C1 segment of cervical spinal cord (tissue), 14 donors: ENCODE measurements at places on chromosomes 1 and 21.

GRCh38 chr1:147600119-147601111 is 59.1 kb downstream of the BCL9 start:
- DNase-seq, result no peak

- DNase-seq, result no peak
Observed at GRCh38 chr21:35332841-35333426, 283.8 kb upstream of the RUNX1 start.

DNA sequence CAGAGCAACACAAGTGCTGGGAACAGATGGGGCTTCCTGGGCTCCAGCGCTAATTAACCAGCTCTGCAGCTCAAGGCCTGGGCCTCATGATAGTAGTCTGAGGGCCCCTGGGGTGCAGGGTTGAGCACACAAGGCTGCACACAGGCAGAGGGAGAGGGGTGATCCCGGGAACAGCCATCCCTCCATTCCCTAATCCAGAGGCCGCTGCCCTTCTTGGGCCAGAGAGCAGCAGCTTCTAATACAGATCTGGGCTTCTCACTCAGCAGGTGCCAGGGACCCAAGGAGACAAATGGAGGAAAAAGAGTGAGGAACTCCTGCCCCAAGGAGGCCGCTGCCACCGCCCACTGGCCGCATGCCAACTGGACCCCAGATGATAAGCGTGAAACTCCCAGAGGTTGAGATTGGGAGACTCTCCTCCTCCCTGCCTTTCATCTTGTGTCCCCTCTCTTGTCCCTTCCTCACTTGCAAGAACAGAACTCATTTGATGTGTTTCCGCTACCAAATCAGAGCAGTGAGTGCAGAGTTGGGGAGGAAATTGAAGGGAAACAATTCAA is 58.0 kb upstream of the IFNAR2 start:
- DNase-seq, result no peak

GRCh38 chr21:37251294-37251634 is 15.9 kb downstream of the VPS26C start:
- no peak for DNase-seq

GRCh38 chr1:208069317-208069716 is 158.4 kb upstream of the CD34 start:
- no peak for DNase-seq

GRCh38 chr1:183870351-183871077 is 65.6 kb downstream of the RGL1 start:
- DNase-seq, result peak; percentile 14

GRCh38 chr1:150972417-150972940 is 2.2 kb downstream of the CERS2 start:
- DNase-seq, result no peak
